Activated gamma-delta T cell (primary cell): ENCODE measurements at places on chromosomes 3 and 15.

- DNase-seq = no peak
Observed at GRCh38 chr3:159866201-159866746, 122.4 kb upstream of the IL12A start.

GRCh38 chr3:195907684-195907933, 742 bp downstream of the TNK2 start:
- peak; percentile 28 for DNase-seq

DNA sequence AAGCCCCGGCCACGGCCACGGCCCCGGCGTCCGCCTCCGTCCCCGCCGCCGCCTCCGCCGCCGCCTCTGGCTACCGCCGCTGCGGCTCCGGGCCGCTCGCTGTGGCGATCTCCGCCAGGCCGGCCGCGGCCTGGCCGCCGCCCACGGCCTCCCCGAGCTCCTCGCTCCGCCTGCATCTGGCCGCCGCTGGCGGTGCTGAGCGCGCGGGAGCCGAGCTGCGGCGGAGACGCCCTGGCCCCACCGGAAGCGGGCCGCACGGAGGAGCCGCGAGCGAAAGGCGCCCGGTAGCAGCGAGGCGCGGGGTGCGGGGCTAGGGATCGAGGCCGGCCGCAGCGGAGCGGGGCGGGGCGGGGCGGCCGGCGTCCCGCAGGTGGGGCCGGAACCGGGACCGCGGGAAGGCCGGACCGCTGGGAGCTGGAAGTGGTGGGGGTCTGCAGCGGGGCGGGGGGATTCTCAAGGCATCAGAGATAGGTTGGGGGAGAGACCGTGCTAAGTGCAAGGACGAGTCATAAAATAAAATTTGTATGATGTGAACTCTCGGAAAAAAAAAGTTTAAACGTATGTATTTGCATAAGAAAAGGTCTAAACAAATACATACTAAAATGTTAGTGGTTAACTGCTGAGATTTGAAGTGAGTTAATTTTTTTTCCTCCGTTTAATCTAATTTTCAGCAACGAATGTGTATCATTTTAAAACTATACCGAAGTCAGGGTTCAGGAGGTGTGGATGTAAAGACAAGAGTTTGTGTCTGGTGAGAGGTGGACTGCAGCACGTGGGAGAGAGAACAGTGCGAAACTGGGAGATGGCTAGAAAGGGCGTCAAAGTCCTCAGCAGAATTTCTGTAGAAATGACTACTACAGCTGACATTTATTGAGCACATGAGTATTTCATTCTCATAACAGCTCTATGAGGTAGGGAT, at the start of gene AVEN:
Gene AVEN, minus strand, starts transcription at position 334 of the 919 bp plus-strand sequence. Its CDS starts 158 bp downstream, at position 176.
- DNase-seq = peak; percentile 49

GRCh38 chr15:93296759-93297500, 207.9 kb upstream of the RGMA start:
- no peak for DNase-seq
